ENCODE measurements at places on chromosomes 1 and 21.

GRCh38 chr1:21520899-21521716 lies 11.9 kb downstream of the ALPL start:
- no peak for DNase-seq

DNA sequence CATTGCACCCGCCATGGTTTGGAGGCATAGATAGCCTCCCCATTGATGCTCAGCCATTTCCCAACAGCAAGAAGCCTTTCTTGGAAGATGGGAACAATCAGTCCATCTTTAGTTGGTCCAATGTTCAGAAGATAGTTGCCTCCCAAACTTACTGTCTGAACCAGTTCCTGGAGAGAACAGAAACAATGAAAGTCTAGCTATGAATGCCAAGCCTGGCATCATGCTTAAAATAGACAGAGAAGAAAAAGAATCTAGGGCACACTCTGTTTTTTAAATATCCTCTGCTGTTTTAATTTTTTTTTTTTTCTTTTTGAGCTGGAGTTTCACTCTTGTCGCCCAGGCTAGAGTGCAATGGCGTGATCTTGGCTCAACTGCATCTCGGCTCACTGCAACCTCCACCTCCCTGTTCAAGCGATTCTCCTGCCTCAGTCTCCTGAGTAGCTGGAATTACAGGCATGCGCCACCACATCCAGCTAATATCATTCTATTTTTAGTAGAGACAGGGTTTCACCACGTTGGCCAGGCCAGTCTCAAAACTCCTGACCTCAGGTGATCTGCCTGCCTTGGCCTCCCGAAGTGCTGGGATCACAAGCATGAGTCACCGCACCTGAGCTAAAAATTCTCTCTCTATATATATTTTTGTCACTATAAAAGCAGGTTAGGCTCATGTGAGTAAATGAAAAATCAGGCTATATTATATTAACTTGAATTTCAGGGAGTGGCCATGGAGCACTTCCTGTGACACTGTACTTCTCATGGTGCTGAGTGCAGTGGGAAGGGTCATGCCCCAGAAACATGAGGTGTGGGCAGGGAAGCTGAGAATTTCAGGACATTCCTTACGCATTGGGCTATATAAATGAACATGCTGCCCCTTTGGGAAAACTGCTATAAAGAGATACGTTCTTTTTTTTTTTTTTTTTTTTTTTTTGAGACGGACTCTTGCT lies 19.1 kb downstream of the FUCA1 start:
- no peak for DNase-seq

DNA sequence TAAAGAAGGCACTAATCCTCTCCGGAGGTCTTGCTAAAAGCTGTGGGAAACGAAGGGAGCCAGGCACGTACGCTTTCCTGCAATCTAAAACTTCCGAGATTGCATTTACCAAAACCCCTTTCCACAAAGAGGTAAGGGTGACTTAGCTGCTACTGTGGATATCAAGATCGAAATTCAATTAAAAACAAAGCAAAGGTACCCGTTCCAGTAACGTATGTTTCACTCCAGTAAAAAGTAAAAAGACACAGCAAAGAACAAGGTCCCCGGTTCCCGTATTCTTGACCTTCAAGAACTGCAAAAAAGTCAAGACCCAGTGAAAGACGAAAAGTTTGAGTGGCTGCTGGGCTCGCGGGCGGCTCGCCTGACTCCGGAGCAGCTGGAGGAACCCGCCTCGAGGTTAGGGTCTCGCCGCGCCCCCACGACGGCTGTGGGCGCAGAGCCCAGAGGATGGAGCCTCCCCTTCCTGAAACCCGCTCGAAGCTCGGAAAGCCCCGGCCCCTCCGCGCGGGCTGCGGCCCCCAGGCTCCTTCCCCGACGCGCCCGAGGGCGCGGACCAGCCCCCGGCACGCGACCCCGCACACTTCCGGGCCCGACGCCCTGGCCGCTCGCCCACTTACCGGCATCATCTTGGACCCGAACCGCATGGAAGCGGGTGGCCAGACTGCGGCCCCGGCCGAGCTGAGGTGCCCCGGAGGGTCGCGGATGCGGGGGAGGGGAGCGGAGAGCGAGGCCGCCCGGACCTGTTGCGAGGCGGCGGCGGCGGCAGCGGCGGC lies 524 bp downstream of the TP53BP2 start:
- DNase-seq: no peak

DNA sequence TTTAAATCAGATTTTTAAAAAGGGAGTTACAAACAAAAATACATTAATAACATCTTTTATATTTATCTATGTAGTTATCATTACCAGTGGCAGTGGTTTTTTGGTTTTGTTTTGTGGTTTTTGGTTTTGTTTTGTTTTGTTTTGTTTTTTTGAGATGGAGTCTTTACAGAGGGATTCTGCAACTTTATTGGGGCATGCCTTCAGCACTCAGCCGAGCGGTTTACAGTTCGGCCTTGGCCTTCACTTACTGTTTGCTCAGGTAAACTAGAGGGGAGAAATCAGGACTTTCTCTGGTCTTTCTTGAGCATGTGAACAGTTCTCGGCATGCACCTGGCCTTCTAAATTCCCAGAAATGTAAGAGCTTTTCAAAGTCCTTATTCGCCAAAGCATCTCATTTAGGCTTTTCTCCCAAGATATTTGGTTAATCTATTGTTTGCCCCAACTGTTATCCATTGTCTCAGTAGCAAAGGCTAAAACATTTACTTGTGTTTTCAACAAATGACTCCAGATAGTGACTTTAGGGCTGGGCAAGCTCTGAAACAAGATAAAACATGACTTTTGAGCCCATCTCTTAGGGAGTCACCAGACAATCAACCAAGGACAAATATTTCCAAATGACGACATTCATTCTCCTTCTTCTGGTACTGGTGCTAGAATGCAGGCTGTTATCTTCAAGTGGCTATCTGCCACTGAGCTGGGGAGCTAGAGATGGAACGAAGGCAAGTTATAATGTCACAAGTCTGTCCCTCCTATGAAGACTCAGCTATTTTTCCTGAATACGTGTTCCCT lies 48.4 kb upstream of the ADORA3 start:
- no peak for DNase-seq

GRCh38 chr1:220544901-220545303 lies 17.0 kb downstream of the MARK1 start:
- no peak for DNase-seq

- no peak for DNase-seq
Observed at GRCh38 chr1:22362626-22363402, 88.8 kb upstream of the ZBTB40 start.

DNA sequence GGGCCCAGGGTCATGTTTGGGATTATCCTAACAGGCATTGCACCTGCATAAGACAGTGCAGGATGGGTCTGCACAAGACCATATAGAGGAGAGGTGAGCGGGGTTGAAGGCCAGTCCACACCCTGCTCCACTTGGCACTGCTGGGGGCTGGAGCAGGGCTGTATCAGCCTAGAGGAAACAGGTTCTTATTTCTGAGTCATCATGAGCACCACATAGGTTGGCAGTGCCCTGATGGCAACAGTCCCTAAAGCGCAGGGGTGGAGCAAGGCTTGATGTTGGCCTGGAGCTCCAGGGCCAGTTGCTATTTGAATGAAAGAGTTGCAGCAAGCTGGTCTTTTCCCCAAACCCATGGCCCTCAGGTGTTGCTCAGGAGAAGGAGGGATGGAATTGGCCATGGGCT lies 29.8 kb upstream of the BMP8B start:
- no peak for DNase-seq

DNA sequence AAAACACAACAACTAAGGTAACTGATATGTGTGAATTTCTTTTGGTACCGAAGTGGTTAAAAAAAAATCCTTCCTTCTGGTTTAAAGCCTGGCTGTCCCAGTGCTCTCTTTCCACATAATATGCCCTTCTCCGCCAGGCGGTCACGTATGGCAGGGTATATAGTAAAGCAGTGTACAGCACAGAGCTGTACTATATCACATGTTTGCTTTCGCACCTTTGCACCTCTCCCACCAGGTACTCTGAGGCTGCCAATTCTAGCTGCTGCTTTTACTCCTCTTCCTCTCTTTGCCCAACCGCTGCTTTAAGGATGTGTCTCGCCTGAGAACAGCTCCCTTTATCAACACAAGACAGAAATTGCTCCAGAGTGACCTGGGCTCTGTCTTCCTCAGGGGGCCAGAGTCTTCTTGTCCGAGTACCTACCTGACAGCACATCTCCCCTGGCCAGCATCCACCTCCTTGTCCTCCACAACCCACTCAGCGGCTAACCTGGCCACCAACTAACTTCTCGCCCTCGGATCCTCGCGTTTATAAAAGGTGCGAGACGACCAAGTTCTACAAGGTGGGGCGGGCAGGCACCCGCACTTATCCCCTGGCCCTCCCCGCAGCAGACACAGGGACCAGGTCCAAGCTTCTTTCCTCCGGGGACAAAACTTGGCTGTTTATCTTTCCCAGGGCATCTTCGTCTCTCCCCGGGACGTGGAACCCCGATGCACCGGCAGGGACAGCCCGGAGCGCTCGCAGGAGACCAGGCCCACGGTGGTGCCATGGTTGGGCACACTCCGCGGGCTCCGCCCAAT lies 1.6 kb downstream of the COLGALT2 start:
- DNase-seq: no peak

DNA sequence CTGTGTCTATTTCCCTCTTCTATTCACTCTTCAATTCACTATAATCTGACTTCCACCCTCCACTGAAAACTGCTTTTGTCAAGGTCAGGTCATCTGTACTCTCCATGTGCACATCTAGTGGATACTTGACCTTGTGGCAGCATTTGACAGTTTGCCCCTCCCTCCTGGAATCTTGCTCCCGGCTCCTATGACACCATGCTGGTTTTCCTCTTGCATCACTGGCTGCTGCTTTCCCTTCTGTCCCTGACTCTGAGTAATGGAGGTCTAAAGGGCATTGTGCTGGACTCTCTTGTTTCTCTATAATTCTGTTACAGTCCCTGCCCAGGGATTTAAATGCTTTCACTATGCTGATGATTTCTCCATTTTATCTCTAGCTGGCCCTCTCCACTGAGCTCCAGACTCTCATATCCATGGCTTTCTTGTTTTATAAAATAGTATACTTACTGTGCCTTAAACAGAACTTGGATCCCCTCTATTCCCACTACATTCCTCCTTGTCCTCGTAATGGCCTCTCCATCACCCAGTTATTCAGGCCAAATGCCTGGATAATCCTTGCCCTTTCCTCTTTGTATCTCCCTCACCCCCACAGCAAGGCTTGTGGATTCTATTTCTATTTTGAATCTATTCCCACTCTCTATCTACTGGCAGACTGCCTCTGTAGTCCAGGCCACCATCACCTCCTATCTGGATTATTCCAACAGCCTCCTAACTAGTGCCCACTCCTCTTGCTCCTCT lies 36.8 kb upstream of the PODN start:
- DNase-seq: no peak

DNA sequence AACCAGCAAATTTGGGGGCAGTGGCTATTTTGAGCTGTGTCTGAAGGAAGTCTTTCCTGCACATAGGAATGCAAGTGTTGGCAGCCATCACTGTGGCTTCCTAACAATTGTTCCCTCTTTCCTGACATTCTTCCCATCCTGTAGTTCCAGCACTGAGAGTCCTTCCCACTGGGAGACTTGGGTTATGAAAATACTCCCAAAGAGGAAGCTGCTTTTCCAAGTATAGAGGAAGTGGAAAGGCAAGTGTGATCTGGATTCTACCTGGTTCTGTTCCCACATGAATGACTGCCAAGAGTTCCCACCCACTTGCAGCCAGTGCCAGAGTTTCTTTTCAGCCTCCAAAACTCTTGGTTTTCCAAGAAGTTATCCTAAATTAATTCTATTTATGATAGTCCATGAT lies 98.5 kb upstream of the CD53 start:
- no peak for DNase-seq

GRCh38 chr1:245777752-245778151 lies 623.0 kb downstream of the KIF26B start:
- no peak for DNase-seq

- peak; percentile 43 for DNase-seq
Observed at GRCh38 chr1:222240536-222241181, 307.2 kb downstream of the HHIPL2 start.

- no peak for DNase-seq
Observed at GRCh38 chr1:83011265-83011664, 987.7 kb downstream of the TTLL7 start.

DNA sequence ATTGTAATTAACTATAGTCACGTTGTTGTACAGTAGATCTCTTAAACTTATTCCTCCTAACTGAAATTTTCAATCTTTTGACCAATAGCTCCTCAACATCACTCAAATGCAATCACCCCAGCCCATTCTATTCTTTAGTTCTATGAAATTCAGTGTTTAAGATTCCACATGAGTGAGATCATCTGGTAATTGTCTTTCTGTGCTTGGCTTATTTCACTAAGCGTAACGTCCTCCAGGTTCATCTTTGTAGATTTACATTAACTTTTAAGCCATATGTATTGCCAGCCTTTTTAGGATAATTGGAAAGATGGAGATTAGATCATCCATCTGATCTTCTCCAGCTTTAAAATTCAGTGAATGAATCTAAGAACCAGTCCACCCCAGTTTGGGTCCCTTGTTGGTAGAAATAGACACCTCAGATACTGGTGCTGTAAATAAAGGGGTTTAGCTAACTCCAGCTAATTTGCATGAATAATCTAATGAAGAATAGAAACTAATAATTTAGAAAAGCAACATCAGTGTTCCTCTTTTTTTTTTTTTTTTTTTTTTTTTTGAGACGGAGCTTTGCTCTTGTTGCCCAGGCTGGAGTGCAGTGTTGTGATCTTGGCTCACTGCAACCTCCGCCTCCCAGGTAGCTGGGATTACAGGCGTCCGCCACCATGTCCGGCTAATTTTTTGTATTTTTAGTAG lies 7.0 kb downstream of the S100A10 start:
- no peak for DNase-seq
